Posterior cingulate gyrus (tissue), 11 donors: ENCODE measurements at places on chromosomes 13 and 19.

DNA sequence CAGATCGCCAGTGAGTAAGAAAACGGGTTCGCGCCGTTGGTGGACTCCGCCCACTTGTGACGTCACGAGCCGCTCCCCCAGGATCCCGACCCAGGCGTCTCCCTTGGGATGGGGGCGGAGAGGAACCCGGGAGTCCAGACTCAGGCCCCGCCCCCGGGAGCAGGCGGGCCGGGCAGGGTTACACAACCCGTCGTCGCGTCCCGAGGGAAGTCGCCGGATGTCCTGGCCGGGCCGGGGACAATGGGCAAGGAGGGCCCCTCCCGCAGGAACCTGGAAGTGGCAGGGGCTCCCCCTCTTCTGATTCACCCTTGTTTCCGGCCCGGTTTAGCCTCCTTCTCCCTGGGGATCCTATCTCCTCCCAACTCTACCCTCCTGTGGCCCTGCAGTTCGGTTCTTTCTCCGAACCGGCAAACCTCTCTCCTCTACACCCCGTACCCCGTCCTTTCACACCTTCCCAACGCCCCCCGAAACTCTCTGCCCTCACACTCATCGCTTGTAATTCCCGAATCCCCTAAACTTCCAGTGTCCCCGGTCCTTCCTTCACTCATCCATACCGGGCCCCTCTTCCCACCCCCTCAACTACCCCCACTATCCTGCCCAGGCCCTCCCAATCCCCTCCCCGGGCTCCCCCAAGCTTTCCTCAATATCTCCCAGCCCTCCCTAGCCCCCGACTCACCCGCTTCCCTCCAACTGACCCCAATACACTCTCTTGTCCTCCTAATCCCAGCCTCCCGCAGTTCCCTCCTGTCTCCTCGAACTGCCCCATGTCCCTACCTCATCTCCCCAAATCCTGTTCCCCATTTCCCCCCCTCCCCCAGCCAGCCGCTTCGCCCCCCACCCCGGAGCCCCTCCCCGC lies 20.0 kb upstream of the ERCC1 start:
- DNase-seq: peak; percentile 97

DNA sequence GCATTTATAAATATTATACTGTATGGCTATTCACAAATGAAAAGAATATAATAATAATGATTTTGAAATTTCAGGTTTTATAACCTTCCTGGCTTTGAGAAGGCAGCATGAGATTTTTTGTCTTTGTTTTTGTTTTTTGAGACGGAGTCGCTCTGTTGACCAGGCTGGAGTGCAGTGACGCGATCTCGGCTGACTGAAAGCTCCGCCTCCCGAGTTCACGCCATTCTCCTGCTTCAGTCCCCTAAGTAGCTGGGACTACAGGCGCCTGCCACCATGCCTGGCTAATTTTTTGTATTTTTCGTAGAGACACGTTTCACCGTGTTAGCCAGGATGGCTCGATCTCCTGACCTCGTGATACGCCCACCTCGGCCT lies 64.1 kb downstream of the ZNF429 start:
- DNase-seq: peak; percentile 33

DNA sequence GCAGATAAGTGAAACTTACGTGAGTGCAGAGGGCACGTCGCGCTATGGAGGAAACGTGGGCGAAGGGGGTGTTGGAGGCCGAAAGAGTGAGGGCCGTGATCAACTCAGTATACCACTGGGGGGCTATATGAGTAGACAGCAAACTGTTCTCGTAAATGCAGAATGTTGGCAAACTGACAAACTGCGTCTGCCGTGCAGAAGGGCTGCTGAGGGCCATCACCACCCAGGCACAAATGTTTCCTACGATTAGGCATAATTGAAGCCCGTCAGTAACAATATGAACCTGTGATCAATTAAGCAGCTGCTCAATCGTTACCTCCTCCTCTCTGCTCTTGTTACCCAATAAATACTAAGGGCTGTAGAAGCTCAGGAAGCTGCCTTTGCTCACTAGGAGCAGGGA lies 17.3 kb upstream of the MADCAM1 start:
- no peak for DNase-seq

DNA sequence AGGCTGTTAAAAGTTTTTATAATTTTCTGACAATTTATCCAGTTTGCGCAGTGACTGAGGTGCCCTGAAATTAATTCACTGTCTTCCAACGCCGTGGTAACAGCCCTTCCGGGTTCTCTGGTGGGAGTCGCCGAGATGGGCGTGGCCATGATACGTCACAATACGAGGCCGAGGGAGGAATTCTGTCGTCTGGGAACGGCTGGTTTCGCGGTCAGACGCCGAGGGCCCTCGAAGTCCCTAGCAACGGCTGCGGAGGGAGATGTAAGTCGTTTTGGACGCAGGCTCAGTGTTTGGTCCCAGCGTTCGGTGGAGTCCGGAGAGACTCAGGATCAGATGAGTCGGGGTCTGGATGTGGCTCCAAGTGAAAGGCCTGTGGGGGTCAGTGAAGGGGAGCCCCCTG lies 21.7 kb downstream of the ZNF613 start:
- peak; percentile 18 for DNase-seq

DNA sequence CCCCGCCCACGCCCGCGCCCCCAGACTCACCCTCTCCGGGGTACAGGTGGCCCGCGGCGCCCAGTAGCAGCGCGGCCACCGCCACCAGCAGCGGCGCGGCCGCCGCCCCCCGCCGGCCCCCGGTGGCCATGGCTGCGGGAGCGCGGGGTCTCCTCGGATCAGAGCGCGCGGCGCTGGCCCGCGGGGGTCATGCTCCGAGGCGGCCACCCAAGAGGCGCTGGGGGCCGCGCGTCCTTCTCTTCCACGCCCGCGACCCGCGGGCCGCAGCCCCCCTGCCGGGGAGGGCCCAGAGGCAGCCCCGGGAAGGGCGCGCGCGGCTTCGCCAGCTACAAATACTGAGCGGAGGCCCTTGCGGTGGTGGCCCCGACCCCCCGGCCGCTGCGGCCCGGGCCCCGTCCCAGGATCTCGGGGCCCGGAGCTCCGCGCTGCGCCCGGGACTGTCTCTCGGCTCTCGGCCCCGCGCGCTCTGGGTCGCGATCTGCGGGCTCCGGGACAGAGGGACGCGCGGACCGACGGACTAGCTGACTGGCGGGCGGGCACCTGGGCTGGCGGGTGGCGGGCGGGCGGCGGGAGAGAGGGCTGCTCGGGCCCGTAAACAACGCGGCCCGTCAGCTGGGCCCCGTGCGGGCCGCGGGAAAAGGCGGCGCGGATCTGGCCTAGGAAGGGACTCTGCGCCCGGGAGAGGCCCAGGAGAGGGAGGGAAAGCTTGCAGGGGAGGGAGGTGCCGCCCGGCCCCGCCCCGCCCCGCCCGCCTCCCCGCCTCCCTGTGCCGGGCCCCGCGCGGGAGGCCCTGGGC lies at the start of gene INSR:
Gene INSR (minus strand): TSS at position 653 of the 796 bp plus-strand sequence. CDS start 523 bp downstream, at position 130.
- DNase-seq: peak; percentile 82

- no peak for DNase-seq
Measured at GRCh38 chr13:25890671-25891212, 161.1 kb downstream of the SHISA2 start.

DNA sequence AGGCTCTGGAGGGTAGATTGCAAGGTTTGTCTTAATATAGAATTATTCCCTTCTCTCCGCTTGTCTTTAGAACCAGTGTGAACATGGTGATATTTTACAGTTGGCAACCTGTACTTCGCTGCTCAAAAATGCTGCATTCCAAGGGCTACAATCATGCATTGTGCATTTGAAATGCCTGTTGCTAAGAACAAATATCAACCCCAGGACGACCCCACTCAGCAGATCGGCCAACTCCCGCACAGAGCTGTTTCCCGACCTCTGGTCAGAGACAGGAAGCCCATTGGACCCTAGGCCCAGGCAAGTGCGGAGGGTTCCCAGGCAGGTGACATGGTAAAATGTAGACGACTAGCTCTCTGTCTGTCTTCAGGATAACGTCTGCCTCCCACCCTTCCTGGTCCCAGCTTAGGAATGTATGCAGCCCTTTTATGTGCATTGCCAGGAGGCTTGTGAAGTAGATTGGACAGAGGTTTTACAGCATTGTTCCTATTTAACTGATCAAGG lies 263.5 kb downstream of the FOXO1 start:
- DNase-seq: no peak

- DNase-seq: no peak
Measured at GRCh38 chr13:74388626-74389025, 254.4 kb upstream of the KLF12 start.

- peak; percentile 42 for DNase-seq
Measured at GRCh38 chr19:35090506-35091214, 25.0 kb upstream of the FXYD3 start.

DNA sequence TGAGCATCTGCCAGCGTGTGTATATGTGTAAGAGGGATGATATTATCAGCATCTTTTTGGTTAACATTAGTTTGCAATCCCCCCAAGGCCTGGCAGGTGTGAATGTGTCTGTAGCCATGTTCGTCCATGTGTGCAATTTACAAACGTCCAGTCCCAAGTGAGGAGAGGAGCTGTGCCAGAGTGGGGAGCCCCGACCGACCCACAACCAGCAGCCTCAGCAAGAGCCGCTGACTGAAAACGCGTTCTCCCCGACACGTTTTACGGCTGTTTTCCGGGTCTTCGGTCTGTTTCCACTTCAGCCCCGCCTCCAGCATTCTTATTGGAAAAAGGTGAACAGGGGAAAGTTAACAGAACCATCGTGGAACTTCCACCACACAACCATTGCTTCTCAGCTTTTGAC lies 119.1 kb upstream of the SOX1 start:
- DNase-seq: no peak

DNA sequence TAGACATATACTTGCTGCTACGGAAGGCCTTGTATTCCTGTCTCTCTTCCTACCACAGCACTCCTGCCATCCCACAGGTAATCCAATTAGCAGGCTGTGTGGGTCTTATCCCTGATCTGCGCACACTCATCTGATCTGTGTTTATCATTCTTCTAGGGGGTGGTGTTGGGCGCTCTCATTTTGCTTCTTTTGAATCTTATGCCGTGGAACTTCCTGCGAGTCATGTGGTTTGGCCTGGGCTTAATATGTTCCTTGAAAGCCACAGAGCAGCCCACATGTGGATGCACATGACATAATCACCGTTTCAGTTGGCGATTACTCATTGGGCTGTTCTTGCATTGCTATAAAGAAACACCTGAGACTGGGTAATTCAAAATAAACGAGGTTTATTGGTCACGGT lies 7.5 kb downstream of the RASA3 start:
- DNase-seq: no peak

GRCh38 chr19:41352609-41353465 lies 885 bp downstream of the TGFB1 start:
- no peak for DNase-seq

DNA sequence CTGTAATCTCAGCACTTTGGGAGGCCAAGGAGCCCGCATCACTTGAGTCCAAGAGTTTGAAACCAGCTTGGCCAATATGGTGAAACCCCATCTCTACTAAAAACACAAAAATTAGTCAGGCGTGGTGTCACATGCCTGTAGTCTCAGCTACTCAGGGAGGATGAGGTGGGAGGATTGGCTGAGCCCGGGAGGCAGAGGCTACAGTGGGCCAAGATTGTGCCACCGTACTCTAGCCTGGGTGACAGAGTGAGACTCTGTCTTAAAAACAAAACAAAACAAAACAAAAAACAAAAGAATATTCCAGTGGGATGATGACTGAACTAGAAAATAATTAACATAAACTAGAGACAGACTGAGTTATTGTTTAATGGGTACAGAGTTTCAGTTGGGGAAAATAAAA lies 81.7 kb upstream of the ABCC4 start:
- DNase-seq: no peak

DNA sequence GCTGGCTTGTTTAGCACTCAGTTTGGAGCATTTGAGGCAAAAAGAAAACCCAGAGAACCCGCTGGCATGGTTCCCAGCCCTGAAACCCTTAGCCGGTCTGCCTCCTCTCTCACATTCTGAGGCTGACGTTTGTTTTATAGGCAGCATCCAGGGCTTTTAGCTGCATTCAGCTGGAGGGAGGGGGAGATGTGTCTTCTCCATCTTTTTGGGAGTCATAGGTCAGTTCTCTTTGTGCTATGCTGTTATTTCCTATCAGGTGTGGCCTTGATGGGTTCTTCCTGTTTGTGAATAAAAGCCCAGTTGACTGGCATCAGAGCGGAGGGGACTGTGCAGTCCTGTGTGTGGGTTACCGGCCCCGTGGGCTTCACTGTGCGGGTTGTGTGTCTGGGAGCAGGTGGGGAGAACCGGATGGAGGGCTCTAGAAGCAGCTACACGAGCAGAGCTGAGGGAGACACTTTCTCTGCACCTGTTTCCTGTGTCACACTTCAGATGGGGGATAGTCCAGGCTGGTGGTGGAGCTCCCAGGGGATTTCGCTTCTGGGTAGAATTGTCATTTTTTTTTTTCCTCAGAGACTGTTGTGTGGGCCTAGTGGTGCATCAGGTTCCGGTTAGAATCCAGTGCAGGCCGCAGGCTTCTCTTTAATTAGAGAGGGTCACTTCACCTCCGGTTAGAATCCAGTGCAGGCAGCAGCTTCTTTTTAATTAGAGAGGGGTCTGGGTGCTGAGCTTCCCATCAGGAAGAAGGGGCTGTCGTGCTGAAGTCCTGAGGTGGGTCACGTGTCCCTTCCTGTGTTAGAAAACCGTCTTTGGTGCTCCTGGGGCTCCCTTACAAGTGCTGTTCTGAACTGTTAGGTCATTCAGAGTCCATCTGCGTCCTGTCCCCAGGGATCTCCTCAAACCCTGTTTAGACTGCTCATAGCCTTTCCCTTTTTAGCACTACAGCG lies 69.6 kb downstream of the ARHGEF7 start:
- DNase-seq: no peak

GRCh38 chr19:40141551-40141950 lies 49.7 kb upstream of the MAP3K10 start:
- DNase-seq: peak; percentile 66

DNA sequence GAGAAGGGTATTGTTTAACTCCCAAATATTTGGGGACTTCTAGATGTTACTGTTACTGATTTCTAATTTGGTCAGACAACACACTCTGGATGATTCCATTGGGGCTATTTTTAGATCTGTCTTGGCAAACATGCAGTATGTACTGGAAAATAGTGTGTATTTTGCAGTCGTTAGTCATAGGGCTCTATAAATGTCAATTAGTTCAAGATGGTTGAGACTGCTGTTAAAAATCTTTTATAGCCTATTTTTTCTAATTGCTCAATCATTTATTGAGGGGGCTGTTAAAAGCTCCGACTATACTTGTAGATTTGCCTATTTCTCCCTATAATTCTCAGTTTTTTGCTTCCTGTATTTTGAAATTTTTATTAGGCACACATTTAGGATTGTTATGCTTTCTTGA lies 31.4 kb downstream of the PPP5C start:
- no peak for DNase-seq

DNA sequence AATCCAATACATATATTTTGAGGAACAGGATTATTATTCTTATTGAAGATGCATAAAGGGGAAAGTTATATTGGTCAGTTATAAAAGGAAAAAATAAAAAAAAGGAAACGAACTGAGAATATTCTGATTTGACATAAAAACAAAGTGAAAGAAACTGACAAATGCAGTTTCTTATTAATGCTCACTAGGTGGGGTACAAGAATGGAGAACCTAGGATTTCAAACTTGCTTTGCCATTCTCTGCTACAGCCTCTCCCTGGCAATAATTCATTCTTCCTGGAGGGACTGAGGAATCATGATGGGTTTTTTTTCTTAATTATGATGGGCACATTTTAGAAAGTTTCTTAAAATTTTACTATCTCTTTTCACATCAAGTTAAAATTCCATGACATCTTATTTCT lies 154.9 kb downstream of the PCDH9 start:
- DNase-seq: no peak
